ENCODE measurements at places on chromosomes 5 and 9.
A peak's percentile ranks its signal among the peaks of the same experiment; 100 is the strongest.

DNA sequence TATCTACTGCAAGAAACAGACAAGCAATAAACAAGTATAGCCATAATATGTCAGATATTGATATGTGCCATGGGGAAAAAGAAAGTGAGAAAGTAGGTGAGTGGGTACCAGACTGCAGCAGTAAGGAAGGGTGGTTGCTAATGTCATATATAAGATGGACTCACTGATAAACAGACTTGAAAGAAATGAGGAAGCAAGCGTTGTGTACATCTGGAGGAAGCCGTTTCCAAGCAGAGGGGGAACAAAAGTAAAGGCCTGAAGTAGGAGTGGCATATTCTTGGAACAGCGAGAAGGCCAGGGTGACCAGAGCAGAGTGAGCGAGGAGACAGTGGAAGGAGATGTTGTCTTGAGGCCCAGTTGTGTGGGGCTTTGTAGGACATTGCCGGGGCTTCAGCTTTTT is 142.2 kb upstream of the MAP3K1 start:
- no peak for DNase-seq

- DNase-seq = no peak
These were observed 467 bp upstream of the VLDLR start for GRCh38 chr9:2620919-2621721.

- DNase-seq = no peak
These were observed 381.8 kb upstream of the ST8SIA4 start for GRCh38 chr5:101284736-101285375.

GRCh38 chr9:108078811-108079210 is 589.2 kb upstream of the KLF4 start:
- DNase-seq = no peak

GRCh38 chr9:740221-740620 is 101.3 kb upstream of the DMRT1 start:
- no peak for DNase-seq

- no peak for DNase-seq
These were observed 12.5 kb downstream of the WDR70 start for GRCh38 chr5:37391591-37391990.

DNA sequence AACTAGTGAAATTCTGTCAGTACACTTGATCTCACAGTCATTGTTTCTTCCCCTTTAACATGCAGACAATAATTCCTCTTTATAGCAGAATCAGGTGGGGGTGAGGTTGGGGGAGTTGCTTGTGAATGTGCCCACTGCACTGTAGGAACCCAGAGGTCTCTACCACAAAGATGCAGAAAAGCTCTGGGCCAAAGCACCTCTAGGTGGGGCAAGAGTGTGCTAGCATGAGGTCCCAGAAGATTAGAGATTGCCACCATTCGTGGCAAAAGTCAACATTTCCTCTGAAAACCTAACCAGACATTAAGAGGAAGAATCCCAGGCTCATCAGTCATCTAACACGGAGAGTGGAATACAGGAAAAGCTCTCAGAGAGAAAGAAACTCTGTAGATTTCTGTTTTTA is 74.5 kb downstream of the PTCD2 start:
- DNase-seq = no peak

- DNase-seq = no peak
These were observed 304.3 kb downstream of the ARHGAP26 start for GRCh38 chr5:143074414-143074996.

DNA sequence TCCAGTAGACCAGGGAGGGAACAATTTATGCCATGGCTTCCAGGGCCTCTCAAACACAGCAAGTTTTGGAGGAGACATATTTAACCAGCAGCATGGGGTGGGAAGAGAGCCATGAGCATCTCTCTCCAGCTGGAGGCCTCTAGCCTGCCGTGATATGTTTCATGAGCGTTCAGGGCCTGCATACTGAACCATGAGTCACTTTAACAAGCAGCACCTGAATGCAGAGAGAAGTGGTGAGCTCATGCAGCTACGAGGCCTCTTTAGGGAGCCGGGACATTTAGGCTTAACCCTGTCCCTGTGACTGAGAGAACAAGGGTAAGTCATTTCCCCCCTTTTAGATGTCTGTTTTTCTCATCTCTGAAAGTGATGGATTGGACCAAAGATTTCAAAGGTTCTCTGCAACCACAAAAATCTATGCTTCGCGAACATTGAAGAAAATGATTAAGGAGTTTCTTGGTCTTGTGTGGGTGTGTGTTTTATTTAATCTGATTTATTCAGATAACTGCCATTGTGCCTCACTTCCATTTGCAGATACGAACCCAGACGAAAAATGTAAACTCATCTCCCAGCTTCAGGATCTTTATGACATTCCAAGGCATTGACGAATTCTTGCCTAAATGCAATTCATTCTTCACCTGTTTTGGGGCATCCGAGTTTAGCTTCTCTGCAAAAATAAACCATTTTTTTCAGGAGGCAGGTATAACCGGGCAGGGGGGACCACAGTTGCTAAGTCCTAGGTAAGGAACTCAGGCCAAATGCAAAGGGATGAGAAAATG is 157.0 kb downstream of the GABBR2 start:
- no peak for DNase-seq

DNA sequence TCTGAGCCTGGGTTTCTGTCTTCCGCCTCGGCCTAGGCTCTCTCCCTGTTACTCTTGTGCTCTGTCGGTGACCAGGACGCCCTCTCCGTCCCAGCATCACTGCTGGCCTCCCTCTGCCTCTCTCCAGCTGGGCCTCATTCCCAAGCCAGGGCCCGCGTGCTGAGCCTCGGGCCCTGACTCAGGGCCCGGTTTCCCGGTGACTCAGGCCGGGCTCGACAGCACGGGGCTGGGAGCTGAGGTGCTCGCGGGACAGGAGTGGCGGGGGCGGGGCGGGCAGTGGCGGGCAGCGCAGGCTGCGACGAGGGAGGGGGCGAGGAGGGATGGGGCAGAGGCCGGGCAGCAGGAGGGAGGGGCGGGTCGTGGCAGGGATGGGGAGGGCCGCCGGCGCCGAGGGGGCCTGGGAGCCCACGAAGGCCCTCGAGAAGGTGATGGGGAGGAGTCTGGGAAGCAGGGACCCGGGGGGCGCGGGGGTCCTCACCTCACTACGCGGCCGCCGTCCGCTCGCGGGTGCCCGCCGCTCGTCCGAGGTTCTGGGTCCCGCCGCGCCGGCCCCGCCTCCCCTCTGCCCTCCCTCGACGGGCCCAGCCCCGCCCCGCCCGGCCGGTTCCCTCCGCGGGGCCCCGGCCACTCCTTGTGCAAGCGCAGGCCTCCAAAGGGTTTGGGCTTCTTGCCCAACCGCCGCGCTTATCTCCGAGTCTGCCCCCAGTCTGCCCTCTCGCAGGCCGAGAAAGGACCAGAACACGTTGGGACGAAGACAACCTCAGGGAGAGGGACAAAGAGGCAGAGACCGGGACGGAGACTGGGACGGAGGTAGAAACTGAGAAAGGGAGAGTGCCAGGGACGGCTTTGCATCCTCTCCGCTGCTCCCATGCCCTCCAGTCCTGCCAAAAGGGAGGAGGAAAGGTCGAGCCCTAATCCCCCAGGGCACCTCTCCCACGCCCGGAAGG is at the start of gene ARAP3:
Gene ARAP3 (minus strand): TSS at position 536 of the 947 bp plus-strand sequence. CDS start 1,744 bp downstream, outside the sequence.
- no peak for DNase-seq

DNA sequence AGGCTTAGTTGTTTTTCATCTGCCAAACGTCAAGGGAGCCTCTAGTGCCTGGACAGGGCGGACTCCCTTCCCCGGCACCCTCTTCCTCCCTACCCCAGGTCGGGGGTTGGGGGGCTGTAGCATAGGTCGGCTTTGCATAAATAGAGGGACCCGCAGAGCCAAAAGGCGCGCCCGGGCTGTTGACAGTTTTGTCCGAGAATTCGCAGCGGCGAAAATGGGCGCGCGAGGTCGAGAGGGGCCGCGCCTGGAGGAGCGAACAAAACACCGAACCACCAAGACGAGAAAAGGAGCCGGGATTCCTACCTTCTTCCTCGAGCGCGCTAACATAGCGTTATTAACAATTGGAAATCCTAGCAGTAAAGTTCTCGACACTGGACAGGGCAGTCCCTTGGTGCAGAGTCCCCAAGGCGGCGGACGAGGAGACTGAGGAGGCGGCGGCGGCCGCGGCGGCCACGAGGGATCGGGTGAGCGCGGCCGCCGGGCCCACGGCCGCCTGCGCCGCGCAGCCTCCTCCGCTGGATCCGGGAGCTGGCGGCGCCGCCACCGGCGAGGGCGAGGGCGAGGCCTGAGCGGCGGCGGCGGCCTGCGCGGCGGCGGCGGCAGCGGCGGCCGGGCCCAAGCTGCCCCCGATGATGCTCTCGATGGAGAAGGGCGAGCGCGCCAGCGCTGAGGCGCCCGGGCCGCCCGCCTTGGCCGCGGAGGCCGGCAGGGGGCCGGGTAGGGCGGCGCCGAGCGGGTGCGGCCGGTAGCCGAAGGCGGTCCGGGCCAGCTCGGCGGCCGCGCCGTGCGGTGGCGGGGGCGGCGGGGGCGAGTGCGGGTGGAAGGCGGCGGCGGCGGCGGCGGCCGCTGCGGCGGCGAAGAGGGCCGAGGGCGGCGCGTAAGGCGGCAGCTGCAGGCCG is 1.7 kb downstream of the FOXD1 start:
- no peak for DNase-seq

GRCh38 chr9:94603259-94604160 is 9.9 kb upstream of the FBP2 start:
- DNase-seq = peak; percentile 16

- no peak for DNase-seq
These were observed 220.7 kb downstream of the CACNA1B start for GRCh38 chr9:138098116-138098907.

DNA sequence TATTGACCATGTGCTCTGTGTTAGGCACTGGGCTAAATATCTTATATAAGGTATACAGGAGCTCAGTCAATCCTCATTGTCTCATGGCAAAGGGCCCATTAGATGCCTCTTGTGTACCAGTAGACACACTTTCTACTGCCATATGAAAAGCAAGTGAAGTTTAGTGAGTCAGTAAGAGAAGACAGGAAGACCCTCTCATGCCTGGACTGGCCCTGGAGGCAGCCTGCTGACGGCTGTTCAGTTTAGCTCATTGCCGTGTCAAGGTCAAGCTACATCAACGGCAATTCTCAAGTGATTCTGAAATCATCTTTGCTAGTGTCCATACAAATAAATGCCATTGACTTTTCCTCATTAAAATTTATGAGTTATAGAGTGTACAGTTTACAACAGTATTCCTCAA is 237.9 kb downstream of the IRX1 start:
- DNase-seq = no peak

- DNase-seq = no peak
These were observed 125.1 kb downstream of the PDE4D start for GRCh38 chr5:59768152-59769040.

- no peak for DNase-seq
These were observed 726.4 kb upstream of the TYRP1 start for GRCh38 chr9:11966786-11967185.

GRCh38 chr5:102811972-102812371 is 56.9 kb downstream of the PAM start:
- DNase-seq = no peak

DNA sequence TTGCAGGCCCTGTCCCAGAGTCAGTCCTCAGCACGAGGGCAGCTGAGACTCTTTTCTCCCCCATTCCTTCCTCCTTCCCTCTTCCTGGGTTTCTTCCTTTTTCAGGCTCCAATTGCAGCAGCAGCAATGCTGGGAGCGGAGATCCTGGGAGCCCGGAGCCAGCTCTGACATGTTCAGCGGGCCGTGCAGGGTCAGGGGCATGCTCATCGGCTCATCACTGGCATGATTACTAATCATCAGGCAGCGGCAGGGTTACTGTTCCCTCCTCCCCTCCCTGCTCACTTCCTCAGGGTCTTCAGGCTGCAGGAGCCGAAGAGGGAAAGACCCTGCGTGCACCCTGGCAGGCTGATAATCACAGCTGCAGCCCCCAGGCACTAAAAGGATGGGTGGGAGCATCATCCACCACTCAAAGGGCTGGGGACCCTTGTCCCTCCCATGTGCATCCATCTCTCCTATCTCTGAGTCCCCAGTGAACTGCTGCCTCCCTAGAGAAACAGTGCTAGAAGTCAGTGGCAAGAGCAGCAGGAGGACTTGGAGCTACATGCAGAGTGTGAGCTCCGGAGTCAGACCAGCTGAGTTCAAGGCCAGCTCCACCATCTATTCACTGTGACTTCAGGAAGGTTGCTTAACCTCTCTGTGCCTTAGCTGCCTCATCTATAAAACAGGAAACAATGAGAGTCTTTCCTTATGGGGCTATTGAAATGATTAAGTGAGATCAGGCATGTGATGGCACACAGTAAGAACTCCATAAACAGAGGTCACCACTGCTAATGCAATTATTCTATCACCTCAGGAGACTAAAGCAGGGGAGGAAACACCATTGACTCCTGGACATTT is 7.8 kb upstream of the KCNIP1 start:
- DNase-seq = no peak

DNA sequence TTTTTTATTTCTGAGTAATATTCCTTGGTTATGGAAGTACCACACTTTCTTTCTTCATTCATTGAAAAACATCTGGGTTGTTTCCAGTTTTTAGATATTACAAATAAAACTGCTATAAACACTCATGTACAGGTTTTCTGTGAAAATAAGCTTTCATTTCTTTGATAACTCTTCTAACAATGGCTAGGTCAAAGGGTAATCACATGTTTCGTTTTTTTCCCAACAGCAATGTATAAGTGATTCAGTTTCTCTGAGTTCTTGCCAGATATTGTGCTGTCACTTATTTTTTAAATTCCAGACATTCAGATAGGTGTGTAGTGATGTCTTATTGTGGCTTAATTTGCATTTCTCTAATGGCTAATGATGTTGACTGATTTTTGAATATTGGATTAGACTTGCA is 16.7 kb upstream of the TNPO1 start:
- DNase-seq = no peak

DNA sequence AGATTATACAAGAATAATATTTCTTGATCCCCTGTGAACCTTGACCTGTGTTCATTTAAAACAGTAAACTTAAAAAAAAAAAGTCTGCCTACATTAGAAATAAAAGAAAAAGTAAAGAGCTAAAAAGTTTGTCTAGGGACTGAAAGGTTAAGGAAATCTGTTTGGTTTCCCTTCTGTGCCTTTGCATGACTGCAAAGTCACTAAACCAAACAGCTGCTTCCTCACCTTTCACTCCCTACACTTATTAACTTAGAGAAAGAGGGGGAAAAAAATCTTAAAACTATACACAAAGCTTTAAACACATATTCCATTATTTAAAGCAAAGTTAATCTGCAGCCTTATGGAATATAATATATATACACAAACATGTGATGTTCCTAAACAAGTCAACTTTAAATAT is 65.1 kb downstream of the ZFR start:
- DNase-seq = no peak

DNA sequence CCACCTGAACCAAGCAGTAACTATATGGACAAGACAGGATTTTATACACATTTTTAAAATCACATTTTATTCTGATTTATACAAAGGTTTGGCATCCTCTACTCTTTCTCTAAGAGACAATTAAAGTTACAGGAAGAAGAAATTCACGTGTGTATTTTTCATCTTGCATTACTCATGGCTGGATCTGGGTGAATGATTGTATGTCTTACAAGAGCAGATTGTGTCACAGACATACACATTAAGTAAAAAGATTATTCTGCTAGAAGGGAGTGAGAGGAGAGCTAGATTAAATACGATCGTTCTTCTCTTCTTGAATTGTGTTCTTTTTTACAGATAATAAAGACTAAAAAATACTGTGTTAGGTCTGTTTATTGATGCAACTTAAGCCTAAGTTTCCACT is 20.8 kb upstream of the CEP120 start:
- DNase-seq = no peak

Measured in stimulated activated CD8-positive, alpha-beta memory T cell treated with anti-CD3 and anti-CD28 coated beads, Interleukin-2, amount 100 ng/mL, for 1 hour (primary cell).